ENCODE measurements at places on chromosomes 13 and 19.

- no peak for DNase-seq
Measured at GRCh38 chr19:8185343-8186068, 23.7 kb upstream of the CERS4 start.

- DNase-seq = no peak
Measured at GRCh38 chr13:85312071-85312470, 487.1 kb downstream of the SLITRK6 start.

DNA sequence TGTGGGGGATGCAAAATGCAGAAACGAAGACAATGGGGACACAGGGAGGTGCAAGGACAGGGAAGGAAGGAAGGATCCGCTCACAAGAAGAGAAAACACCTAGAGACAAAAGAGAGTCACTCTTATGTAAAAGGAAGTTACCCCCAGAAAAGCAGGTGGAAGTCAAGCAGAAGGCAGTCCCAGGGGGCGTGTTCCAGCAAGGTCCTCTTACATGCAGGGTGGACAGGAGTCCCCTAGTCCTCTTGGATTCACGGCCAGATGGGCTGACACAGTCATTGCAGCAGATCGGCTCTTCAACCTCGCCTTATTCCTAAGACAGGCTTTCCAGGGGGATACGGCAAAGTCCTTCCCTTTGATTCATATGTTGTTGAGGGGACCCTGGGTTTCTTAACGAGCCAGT is 83.9 kb upstream of the SPATA13 start:
- no peak for DNase-seq

- no peak for DNase-seq
Measured at GRCh38 chr19:41303954-41304353, 6.0 kb upstream of the CCDC97 start.

- DNase-seq = no peak
Measured at GRCh38 chr13:78679329-78679728, 20.4 kb upstream of the OBI1 start.

DNA sequence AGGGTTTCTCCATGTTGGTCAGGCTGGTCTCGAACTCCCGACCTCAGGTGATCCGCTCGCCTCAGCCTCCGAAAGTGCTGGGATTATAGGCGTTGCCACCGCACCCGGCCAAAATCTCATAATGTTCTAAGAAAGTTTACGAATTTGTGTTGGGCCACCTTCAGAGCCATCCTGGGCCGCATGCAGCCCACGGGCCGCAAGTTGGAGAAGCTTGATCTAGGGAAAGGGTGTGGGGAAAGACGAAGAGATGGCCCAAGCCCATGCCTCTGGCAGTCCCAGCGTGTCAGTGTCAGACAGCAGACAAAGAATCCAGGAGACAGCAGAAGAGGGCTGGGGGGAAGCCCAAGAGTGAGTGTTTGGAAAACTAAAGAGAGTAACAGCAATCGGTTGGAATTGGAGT is 17.3 kb upstream of the PNMA8C start:
- no peak for DNase-seq
